ENCODE measurements at places on chromosomes 7 and 10.

DNA sequence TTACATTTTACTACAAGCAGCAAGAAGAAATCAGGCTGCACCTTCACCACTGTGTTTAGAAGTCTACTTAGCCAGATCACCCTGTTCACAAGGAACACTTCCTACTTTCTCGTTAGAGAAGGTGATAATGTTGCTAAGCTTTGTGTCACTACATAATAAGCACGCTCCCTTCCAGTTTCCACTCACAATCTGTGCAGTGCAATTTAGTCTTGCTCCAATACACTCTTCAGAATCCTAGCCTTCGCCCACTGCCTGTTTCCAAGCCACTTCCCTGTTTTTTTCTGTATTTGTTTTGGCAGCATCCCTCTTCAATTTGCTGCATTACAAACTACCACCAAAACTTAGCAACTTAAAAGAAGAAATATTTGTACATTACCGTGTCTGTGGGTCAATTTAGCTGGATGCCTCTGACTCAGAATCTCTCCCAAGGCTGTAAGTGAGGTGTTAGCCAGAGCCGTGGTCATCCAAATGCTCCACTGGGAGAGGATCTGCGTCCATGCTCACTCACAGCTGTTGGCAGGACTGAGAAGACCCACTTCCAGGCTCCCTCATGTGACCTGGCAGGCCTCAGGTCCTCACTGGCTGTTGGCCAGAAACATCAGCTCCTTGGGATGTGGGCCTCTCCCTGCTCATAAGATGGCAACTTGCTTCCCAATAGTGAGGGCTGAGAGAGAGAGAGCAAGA is 110.4 kb downstream of the PON1 start:
- peak; percentile 77 for DNase-seq

- DNase-seq, result no peak
Observed at GRCh38 chr7:114889646-114890285, 32.1 kb upstream of the MDFIC start.

GRCh38 chr7:139035586-139036353 is at the start of gene ZC3HAV1L:
ZC3HAV1L (minus strand) TSS chr7:139036042; CDS start chr7:139036017, 25 bp downstream.
- no peak for DNase-seq

DNA sequence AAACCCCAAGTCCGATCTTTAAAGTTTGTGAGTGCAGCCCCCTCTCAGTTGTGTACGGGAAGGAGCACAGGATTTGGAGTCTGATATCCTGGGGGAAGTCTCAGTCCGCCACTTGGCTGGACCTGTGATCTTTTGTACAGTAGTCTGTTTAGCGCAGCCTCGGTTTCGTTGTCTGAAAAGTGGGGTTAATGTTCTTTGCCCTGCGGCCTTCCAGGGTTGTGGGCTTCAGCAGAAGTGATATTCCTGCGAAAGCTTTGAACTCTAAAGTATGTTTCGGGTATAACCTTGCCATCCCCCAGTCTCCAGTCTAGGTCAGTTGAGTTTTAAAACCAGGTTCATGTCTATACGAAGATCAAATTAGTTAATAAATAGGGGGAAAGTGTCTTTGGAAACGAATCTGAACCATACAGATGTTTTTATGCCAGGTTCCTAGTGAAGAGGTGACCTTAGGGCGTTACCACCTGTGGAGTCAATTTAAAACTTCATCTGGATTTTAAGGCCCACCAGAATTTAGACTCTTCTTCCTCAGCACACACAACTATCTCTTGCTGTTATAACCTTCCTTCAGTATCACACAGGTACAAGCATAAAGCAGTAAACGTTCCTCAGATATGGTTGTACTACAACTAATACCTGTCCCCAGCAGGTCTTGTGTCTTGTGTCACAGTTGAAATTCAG is 904 bp downstream of the R3HCC1L start:
- DNase-seq, result no peak

GRCh38 chr7:99648843-99649242 is 31.0 kb downstream of the CYP3A5 start:
- no peak for DNase-seq

DNA sequence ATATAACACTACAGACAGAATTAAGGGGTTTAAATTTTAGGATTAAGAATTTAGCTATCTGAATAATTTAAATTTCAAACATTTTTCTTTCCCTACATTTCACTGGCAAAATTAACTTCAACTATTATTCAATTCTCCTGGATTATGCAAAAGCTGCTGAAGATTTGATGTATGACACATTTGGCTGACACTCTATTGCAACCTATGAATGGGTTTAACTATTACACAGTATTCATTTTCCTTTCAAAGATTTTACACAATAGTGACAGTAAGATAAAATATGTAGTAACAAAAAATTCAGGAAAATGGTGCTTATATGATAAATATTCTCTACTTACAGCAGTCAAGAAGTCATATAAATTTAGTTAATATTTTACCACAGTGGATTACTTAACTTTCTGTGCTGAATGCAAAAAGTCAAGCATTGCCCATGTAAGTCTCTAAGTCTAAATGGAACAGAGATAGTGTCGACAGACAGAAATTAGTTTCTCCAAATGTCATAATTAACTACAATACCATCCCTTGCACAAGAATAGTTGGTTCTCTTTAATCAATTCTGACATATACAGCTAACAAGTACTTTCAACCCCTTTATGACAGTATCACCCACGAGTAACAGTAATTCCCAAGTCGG is 194.1 kb upstream of the FRMD4A start:
- DNase-seq, result no peak

- no peak for DNase-seq
Observed at GRCh38 chr7:16849296-16850148, 32.3 kb downstream of the AGR3 start.

- DNase-seq, result no peak
Observed at GRCh38 chr7:79520543-79520942, 67.1 kb upstream of the MAGI2 start.

DNA sequence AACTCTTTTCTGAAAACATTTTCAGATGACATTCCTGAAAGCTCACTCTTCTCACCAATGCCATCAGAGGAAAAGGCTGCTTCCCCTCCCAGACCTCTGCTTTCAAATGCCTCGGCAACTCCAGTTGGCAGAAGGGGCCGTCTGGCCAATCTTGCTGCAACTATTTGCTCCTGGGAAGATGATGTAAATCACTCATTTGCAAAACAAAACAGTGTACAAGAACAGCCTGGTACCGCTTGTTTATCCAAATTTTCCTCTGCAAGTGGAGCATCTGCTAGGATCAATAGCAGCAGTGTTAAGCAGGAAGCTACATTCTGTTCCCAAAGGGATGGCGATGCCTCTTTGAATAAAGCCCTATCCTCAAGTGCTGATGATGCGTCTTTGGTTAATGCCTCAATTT is 16.5 kb downstream of the ANLN start:
- no peak for DNase-seq

GRCh38 chr10:128934492-128934891 is 532.5 kb upstream of the MGMT start:
- DNase-seq, result no peak

- no peak for DNase-seq
Observed at GRCh38 chr7:904847-905246, 28.5 kb downstream of the GET4 start.

DNA sequence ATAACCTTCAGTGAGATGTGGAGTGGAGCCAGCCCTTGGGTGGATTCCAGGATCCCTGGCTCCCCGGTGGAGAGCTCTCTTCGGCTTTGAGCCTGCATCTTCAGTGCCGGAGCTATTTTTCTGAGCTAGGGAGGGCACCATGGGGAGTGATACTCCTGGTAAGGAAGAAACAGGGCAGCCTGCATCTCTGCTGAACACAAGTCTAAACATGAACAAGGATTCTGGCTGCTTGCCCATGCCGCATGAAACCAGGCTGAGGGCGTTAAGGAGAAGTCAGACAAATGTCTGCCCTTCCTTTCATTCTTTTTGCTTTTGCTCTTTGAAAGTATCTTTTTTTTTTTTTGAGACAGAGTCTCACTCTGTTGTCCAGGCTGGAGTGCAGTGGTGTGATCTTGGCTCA is 60.4 kb downstream of the EVX1 start:
- no peak for DNase-seq

DNA sequence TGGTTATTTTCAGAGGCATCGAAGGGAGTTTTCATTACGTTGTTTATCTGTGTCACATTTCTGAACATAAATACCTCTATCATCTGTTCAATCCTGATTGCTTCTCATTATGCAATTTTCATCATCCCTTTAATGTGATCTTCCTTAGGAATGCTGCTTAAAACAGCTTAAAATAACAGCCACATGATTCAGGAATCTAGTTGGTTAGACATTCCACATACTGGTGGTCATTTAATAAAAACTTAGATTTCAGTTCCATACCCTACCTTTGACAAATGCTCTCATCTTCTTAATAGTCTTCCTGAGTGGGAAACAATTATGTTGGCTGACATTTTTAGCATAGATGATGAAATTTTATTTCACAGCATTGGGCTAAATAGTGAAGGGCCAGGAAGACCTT is 191.3 kb upstream of the CDCA7L start:
- no peak for DNase-seq

GRCh38 chr7:18693406-18693805 is 197.9 kb downstream of the HDAC9 start:
- DNase-seq, result no peak

- DNase-seq, result no peak
Observed at GRCh38 chr10:98376485-98376884, 38.5 kb downstream of the PYROXD2 start.

DNA sequence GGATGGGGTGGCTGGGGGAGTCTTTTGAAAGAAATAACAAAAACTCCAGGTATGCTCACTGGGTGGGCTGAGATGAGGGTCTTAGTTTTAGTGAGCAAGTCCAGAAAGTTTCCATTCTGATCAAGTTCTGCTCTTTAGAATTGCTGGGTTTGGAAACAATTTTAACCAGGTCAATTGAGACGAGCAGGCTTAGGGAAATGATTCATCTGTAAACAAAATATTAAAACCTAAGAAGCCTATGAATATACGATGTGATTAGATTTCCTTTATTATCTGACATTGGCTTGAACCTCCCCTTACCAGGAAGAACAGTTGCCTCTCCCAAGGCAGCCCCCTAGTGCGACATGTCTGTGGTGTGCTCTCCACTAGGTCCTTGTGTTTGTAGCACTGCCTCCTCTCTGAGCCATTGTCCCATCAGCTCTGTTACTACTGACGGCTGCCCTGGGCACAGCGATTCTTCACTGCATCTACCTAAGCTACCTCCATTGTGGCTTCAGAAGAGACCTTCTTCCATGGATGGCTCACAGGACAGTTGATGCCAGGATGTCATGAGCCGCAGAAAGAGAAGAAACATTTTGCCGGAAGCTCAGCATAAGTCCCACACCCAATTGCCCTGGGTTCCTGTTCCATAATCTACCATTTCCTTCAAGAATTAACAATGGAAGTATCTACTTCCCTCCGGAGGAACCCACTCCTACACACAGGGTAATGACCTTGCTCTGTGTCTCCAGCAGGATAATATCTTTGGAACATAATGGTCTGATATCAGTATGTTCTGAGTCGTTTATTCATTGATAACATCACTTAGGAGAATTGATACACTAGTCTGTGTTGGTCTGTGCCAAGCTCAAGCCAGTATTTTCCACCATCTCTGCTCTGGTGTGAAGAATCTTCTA is 95.1 kb upstream of the ITGB1 start:
- DNase-seq, result no peak

DNA sequence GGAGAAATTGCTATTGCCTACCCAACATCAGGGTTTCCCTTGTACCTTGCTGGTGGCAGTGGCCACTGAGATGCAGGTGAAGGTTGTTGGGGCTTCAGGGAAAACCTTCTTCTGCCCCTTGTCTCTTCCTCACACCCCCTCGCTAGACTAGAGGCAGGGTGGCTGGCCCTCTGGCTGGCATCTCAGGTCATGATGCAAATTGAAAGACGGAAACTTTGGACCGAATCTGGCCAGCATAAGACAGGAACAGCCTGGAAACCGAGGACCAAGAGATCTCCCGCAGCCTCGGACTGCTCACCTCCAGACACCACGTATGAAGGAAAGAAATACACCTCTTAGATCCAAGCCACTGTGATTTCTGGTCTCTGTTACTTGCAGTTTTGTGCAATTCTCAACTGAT is 2.9 kb downstream of the SVOPL start:
- no peak for DNase-seq

- DNase-seq, result no peak
Observed at GRCh38 chr7:82623812-82624211, 180.2 kb upstream of the CACNA2D1 start.

DNA sequence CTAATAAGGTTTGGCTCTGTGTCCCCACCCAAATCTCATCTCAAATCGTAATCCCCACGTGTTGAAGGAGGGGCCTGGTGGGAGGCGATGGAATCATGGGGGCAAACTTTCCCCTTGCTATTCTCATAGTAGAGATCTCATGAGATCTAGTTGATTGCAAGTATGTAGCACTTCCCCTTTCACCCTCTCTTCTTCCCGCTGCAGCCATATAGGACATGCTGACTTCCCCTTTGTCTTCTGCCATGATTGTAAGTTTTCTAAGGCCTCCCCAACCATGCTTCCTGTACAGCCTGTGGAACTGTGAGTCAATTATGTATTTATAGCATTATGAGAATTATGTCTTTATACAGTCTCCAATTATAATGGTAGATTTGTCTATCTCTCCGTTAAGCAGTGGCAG is 594.5 kb downstream of the ACTR3B start:
- DNase-seq, result no peak

DNA sequence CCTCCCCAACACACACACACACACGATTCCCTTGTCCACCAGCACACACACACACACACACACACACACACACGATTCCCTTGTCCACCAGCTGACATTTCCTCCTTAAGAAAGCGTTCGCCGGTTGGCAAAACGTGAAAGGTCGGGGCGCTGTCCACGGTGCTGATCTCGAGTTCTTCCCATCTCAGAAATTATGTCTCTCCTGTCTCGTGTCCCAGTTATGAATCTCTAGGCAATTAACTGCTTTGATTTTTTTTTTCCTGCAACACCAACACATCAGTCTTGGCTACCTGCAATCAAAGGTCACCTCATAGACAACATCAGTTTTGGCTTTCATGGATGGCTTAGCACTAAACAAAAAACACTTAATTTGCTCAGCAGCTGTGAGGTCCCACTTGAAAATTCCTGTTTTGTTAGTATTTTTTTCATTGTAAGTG is 1.9 kb downstream of the INA start:
- DNase-seq, result no peak

GRCh38 chr10:8577686-8578085 is 523.2 kb downstream of the GATA3 start:
- DNase-seq, result no peak

DNA sequence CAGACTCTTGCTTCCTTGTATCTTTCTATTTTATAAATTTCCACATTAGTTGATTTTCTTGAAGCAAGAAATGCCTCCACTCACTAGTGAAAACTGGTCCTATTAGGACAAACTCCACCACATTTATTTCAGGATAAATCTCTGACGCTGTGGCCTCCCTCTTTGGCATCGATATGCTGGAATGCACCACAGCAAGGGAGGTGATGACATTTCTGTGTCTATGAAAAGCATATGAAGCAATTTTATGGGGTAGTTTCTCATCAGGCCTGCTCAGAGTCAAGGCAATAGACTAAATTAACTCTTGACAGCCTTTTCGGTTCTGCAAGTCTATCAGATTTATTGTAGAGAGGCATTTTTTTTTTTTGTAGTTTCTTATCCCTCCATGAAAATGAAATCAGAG is 304.4 kb downstream of the ZEB1 start:
- DNase-seq, result no peak
